Stimulated activated CD4-positive, alpha-beta T cell treated with anti-CD3 and anti-CD28 coated beads, TNF-alpha, amount 100 ng/mL, for 1 hour (primary cell): ENCODE measurements at places on chromosomes 11 and 22.

- DNase-seq, result no peak
Observed at GRCh38 chr22:49023161-49023878, 804.4 kb downstream of the BRD1 start.

GRCh38 chr11:23684701-23685100 is 812.2 kb upstream of the LUZP2 start:
- DNase-seq, result no peak

- DNase-seq, result no peak
Observed at GRCh38 chr11:103904324-103904667, 132.1 kb upstream of the DDI1 start.

GRCh38 chr11:1473786-1474185 is 12.8 kb downstream of the MOB2 start:
- no peak for DNase-seq

GRCh38 chr22:22141771-22142591 is 102.6 kb upstream of the VPREB1 start:
- no peak for DNase-seq

DNA sequence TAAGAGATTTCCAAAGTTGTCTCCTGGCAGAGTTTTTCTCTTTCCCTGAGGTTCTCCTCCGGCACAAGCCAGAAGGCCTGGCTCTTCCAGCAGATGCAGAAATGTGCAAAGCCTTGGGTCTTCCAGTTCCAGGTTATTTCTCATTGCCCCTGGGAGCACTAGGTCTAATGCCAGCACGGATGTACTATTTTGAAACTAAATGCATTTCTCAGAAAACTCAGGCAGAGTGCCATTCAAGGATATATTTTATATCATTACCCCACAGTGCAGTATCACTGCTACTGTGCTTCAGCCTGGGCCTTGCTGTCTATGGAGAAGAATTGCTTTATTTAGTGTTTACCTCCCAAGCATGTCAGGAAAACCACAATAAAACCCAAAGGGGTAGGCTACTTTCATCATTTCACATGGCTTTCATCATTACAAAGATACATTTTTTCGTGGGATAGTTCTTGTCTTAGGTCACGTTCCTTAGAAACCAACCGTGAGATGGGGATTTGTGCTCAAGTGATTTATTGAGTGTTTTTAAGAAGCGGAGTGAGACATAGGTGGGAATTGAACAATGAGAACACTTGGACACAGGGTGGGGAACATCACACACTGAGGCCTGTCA is 22.4 kb upstream of the FZD4 start:
- no peak for DNase-seq

- no peak for DNase-seq
Observed at GRCh38 chr22:36381513-36382128, 6.1 kb downstream of the MYH9 start.

- no peak for DNase-seq
Observed at GRCh38 chr11:64359712-64360445, 917 bp downstream of the RPS6KA4 start.

GRCh38 chr11:72075109-72075508 is 5.2 kb downstream of the NUMA1 start:
- DNase-seq, result no peak

- no peak for DNase-seq
Observed at GRCh38 chr11:37841016-37841415, 1243.0 kb upstream of the RAG2 start.

GRCh38 chr11:132977746-132978145 is 554.6 kb downstream of the OPCML start:
- no peak for DNase-seq
